ENCODE measurements at places on chromosomes 2 and 18. TPM values are rescaled to one million over a fixed set of nuclear protein-coding genes. Genes with fewer than 3 reads are reported as not detected.

- DNase-seq = peak; percentile 54
These were observed 500 bp downstream of the CCNYL1 start for GRCh38 chr2:207711750-207712530.

- DNase-seq = no peak
These were observed 898.6 kb upstream of the KLHL29 start for GRCh38 chr2:22486343-22486742.

RNPEPL1 gene
- total RNA-seq = 57.9 TPM

GPR45 gene
- not detected for total RNA-seq

OTOS gene
- total RNA-seq = not detected

All from HT-29 (cell line).